ENCODE measurements at places on chromosomes 1 and 21.
A peak's percentile ranks its signal among the peaks of the same experiment; 100 is the strongest.

DNA sequence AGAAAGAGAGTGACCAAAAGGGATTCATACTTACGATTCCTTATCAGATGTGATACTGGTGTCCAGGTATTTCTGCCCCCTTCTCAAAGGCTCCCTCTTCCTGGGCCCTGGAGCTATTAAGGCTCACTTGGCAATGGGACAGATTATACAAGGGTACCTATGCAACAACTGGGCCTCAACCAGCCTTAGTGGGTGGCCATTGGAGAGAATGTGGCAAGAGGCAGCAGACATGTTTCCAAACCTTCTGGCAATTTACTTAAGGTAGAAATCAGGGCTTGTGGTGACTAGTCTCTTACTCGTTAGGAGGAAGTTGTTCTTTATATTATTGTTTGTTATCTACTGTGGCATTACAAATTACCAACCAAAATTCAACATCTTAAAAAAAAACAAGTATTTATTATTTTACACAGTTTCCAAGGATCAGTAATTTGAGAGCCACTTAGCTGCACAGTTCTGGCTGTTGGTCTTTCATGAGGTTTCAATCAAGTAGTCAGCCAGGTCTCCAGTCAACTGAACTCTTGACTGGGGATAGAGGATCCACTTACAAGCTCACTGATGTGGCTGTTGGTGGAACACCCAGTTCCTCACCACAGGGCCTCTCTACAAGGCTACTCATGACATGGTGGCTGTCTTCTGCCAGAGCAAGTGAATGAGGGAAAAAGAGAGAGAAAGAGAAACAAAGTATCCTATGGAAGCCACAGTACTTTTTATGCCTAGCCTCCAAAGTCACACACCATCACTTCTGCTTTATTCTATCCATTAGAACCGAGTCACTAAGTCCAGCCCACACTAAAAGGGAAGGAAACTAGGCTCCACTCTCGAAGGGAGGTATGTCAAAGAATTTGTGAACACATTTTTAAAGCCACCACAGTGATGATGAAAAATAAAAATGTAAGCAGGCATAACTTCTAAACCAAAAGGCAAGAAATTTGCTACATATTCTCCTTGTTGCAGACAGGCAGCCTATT, 10.7 kb downstream of the ZNF648 start:
- DNase-seq, result no peak

GRCh38 chr1:23759277-23759676, 16.0 kb downstream of the ELOA start:
- DNase-seq, result peak; percentile 28

DNA sequence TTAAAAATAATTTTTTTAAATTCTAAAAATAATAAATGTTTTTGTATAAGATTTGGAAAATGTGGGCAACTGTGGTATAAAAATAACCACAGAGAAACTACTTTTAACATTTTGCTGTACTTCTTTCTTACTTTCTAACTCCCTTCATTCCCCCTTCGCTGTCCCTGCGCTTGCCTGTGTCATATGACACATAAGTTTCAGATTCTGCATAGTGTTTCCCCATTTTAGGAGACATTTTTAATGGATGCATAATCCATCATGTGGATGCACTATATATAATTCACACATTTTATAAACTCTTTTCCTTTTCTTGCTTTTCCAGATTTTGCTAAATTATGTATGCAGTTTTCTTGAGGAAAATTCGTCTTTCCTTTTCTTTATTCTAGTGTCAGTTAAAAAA, 16.3 kb downstream of the ATG4C start:
- no peak for DNase-seq

DNA sequence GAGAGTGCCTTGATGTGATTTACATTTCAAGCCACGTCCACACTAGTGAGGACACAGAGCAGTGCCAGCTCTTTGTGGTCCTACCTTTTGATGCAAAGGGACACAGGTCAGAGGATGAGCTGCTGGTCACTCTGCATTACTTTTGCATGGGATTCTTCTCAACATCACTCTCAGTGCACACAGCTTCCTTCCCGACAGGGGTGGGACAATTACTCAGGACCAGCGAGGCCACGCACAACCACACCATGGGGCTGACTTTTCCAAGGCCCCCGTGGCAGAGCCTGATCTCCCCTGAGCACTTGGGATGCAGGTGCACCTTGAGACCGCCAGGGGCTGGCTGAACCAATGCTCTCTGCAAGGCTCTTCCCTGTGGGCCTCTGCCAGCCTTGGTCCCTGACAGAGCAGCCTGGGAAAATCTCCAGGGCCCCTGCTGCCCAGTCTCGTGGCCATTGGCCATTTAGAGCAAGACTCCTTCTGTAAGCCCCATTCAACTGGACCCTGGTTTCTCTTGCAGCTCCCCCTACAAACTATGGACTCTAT, 13.2 kb upstream of the PRAMEF12 start:
- DNase-seq, result no peak

DNA sequence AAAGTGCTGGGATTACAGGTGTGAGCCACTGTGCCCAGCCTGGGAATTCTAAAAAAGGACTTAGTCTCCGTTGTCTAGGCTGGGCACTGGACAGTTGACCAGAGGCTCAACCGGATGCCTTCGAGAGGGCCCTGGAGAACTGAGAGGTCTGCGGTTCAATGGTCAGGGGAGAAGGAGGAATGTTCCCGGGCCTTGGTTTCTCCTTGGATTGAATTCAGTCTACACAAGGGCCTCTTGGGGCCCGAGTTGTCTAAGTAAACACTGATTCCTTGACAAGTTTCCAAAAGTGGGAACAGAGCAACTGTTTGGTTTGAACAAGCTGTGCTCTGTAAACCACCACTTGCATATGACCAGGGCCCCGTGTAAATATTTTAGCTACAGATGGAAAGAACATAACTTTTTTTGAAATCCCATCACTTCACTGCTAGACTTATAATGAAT, 29.1 kb upstream of the CAPZB start:
- no peak for DNase-seq

- peak; percentile 5 for DNase-seq
Measured at GRCh38 chr1:228288536-228289238, 80.8 kb downstream of the OBSCN start.

- DNase-seq, result no peak
Measured at GRCh38 chr1:69157046-69157756, 410.5 kb upstream of the LRRC7 start.

GRCh38 chr1:209710093-209710492, 5.4 kb downstream of the HSD11B1 start:
- DNase-seq, result no peak

GRCh38 chr1:183331091-183331742, 87.0 kb downstream of the NMNAT2 start:
- peak; percentile 44 for DNase-seq

DNA sequence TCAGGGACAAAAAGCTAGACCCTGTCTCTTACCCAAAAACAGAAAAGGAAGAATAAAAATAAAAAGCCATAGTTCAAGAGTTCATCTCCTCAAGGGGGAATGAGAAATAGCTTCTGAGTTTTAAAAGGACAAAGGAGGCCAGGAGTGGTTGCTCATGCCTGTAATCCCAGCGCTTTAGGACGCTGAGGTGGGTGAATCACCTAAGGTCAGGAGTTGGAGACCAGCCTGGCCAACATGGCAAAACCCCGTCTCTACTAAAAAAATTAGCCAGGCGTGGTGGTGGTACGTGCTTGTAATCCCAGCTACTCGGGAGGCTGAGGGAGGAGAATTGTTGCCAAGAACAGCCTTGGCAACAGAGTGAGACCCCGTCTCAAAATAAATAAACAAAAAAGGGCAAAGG, 38.6 kb upstream of the CPLANE2 start:
- no peak for DNase-seq

DNA sequence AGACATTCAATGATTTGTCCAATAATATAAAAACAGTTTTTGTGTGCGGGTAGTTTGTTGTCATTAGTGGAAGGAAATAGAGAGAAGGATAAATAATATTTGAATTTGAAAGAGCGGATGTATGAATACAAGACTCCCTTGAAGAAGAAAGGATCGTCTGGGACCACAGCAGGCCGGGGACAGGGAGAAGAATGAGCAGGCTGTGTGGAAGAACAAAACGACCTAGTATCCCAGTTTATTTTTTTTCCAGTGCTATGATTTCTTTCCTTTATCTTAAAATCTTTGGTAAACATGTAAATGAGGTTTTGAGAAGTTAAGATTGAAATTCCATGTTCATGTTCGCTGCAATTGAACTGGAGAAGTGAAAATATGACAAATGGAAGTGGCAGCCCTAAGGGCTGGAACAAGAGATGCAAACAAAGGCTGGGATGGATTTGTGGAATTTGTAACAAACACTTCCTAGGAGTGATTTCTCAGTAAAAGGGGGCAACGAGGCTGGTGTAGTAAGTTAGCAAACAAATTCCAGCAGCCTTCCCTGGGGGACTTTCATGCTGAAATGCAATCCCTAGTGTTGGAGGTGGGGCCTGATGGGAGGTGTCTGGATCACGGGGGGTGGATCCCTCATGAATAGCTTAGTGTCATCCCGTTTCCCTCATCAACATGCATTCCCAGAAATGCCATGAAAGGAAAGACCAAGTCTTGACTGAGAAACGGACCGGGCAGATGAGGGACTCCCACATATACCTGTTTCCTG, 10.2 kb upstream of the IFI16 start:
- peak; percentile 75 for DNase-seq

DNA sequence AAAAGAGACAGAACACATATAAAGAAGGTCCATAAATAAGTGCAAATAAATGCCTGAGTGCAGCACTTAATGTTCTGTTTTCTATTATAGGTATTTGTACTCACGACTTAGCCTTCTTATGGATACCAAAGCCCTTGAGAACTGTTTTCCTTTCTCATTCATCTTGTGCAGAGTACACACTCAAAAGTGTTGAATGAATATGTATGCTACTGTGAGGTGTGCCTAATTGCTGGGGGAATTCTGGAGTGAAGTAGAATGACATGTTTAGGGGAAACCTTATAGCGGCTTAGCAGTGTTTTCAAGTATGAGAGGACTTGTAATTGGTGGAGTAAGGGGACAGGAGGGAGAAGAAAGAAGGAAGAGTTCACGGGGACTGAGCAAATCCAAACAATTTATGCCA, 157.6 kb downstream of the CACNA1E start:
- DNase-seq, result no peak

- DNase-seq, result no peak
Measured at GRCh38 chr1:19599810-19600209, 44.3 kb upstream of the NBL1 start.

GRCh38 chr21:37273440-37273839, 6.3 kb upstream of the VPS26C start:
- DNase-seq, result no peak

DNA sequence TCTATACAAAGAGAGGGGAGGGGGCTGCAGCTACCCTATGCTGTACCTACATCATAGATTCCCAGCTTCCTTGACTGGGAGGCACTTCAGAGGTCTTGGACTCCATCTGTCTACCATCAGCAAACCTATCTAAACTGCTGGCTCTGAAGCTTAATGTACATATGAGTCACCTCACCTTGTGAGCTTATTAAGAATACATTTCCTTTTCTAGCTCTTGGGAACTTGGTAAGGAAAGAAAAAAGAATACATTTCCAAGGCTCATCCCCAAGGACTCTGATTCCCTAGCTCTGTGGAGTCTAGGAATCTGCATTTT, 50.0 kb upstream of the PRELP start:
- DNase-seq, result no peak

DNA sequence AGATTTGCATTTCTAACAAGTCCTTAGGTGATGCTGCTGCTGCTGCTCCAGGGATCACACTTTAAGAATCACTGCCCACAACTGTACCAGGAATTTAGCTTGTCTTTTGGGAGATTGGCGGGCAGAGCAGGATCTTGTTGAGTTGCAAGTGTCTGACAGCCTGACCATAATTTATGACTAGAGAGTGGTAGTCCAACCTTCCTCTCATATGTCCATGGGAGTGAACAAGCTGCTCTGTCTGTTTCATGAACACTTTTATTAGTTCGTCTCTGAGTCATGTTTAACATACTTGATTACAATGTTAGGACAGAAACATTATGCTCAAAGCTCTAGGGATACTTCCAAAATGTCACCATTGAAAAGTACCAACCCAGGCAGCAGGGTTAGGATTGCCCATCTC, 169.6 kb downstream of the TGFB2 start:
- DNase-seq, result no peak

Measured in nucleus accumbens (tissue), 56 donors.